NCI-H187 treated with DMSO at 0.1 percent for 48 hours (cell line): ENCODE measurements at places on chromosomes 4 and X.

GRCh38 chr4:56227301-56227835 lies 159.9 kb downstream of the AASDH start:
- DNase-seq, result no peak

- DNase-seq, result no peak
These were observed 39.5 kb downstream of the SPARCL1 start for GRCh38 chr4:87489678-87490077.

DNA sequence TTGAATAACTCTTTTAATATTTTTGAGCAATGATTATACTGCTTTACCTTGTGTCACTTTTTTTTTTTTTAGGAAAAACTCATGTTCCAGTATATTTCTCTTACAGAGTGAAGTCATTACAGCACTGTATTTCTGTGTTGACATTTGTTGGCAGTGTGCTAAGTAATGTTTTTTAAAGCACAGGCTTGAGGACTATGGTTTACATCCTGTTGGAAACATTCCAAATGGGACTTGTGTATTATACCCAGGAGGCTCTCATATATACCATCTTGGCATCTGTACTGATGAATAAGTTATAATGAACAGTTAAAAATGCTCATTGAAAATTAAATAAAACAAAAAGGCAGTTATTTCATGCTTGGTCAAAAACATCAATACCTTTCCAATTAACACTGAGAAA lies 33.8 kb downstream of the CEP44 start:
- DNase-seq, result no peak

- no peak for DNase-seq
These were observed 40.0 kb downstream of the VGLL1 start for GRCh38 chrX:136572030-136572429.

DNA sequence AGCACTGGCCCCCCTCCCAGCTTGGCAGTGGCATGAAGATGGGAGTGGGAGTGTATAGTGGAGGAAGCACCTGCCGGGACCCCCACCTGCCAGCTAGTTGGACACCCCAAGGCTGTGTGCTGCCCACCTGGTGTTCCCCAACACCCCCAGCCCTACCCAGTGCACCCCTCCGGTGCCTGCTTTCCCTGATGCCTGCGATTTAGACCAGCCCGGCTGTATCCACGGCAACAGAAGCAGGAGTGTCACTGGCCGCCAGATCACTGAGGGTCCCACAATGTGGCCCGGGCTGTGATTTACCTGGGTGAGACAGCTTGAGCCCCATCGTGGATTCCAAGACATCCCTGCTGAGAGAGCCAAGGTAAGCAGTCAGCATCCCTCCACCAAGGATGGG lies 533 bp downstream of the GPR173 start:
- DNase-seq, result no peak

GRCh38 chrX:10636337-10636736 lies 16.0 kb upstream of the MID1 start:
- DNase-seq, result no peak

DNA sequence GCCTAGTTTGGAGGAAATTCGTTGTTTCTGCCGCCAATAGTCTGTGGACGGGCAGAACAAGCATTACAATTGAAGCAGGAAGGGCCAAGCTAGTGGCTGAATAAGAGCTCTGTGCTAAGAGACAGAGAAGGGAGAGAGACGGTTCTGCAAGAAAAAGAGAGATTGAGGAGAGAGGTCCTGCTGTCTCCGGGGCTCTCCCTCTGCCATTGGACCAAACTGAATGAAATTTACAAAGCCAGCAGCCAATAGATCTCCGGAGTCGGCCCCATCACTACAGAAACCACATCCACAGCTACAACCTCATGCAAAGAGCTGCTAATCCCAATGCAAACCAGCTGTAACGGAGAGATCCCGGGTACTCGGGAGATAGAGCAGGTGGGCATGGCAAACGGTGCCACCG lies at the start of gene NLGN4X:
Gene NLGN4X, minus strand, starts transcription at position 148 of the 400 bp plus-strand sequence. CDS start 77,401 bp downstream, outside the sequence.
- DNase-seq, result no peak

DNA sequence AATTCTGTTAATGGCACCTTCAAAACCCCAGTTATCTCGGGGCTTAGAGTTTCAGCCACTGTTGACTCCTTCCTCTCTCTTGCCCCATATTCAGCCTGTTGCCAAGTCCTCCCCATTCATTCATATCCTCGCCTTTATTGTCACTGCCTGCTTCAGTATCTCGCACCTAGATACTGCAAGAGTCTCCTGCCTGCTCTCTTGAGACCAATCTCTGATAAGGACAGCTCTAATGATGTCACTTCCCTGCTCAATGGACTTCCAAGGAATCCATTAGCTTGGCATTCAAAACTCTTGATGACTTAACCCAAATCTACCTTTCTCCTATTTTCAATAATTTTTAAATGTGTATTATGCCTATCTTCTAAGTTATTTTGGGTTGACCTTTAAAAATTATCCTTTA lies 1.1 kb upstream of the UBE2A start:
- DNase-seq, result no peak

DNA sequence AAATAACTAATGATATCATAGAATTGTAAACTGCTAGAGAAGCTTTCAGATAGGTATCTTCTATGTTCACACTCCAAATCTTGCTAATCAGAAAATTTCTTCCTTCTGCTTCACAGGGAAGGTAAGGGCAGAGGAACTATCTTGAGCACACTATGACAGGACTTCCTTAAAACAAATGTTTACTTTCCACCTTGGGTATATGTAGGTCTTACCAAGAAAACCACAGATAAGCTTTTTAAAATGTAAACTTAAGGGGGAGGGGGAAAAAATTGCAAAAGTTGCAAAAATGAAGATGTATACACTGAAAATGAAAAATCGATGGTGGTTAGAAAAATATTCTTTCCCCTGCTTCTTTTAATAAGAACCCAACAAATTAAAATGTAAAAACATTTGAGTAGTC lies 30.9 kb downstream of the YTHDC1 start:
- DNase-seq, result no peak

DNA sequence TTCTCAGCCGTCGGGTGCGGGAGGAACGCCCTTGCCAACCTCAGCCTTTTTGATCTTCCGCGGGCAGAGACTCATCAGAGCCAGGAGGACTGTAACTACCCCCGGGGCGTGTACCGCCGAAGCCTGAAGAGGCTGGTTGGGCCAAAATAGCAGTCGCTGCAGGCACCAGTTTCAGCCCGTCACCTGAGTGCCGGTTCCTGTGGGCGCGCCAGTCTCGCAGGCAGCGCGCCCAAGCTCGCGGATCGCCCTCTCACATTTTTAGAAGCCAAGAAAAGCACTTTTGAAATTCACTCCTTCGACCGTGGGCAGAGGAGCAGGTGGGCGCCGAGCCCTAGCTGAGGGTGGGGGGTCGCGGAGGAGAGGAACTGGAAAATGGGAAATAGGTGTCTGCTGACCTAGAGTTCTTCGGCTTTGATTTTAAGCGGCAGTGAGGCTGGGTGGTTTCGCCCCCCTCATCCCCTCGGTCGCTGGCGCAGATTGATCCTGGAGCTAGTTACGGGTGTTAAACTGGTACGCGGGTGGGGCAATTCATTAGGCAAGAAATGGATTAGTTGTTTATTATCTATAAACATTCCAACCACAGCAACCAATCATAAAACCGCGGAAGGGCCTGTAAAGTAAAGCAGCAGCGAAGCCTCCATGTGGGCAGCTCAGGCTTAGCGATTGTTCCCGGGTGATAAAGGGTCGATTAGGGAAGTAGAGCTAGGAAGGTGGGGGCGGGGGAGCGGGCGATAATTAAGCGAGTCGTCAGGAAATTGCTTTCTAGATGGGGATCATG lies 69.2 kb downstream of the FBXO8 start:
- no peak for DNase-seq

DNA sequence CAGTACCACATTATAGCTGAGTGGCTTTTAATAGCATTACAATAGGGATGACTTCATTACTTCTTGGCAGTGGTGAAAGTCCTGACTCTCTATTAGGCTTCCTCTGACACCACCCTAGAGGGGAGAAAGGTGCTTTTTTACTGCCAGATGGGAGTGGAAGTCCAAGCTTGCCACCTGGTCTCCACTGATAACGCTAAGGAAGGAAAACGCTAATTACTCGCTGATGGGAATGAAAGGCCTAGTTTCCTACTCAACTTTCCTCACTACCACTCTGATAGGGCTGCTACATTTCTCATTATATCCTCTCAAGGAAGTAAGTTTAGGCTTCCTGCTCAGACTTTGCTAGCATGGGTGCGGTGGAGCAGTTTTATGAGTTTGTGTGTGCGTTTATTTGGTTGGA lies 62.3 kb upstream of the PAGE3 start:
- DNase-seq, result no peak

GRCh38 chr4:113106108-113106507 lies 56.7 kb downstream of the ANK2 start:
- DNase-seq, result no peak

GRCh38 chrX:65933085-65933589 lies 106.7 kb downstream of the VSIG4 start:
- no peak for DNase-seq

GRCh38 chr4:27057053-27057452 lies 196.4 kb downstream of the STIM2 start:
- DNase-seq, result no peak

DNA sequence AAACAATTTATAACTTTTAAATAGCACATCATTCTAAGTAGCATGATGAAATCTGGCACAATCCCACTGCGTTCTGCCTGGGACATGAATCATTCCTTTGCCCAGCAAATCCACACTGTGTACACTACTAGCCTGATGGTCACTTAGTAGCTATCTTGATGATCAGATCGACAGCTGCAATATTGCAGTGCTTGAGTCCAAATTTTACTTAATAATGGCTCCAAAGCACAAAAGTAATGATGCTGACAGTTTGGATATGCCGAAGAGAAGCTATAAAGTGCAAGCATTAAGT lies 86.6 kb upstream of the NPNT start:
- no peak for DNase-seq

GRCh38 chr4:139419388-139419914 lies 34.5 kb upstream of the RAB33B start:
- no peak for DNase-seq
